ENCODE measurements at places on chromosomes 5 and 9.

DNA sequence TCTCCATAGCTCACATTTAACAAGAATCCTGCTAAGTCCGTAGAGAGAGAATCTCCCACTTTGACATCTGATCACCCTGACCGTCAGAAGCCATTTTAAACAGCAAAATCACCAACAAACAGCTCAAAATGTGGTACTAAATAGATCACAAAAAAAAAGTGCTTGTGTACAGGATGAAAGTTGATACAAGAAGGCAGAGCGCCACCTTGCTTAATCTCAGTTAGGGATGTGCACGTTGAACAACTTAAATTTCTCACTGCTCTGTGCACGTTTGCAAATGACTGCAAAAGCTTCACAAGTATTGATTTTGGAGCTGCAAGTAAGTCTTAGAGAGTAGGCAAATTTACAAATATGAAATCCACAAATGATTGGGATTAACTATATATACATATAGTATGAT is 63.1 kb upstream of the NREP start:
- DNase-seq: no peak

GRCh38 chr9:115373000-115373709 is 255.2 kb upstream of the TNC start:
- DNase-seq: no peak

GRCh38 chr9:18705796-18706392 is 231.9 kb downstream of the ADAMTSL1 start:
- DNase-seq: no peak

- DNase-seq: no peak
Measured at GRCh38 chr9:109167716-109168115, 667 bp upstream of the FRRS1L start.

- no peak for DNase-seq
Measured at GRCh38 chr9:20684875-20685696, 1.0 kb downstream of the FOCAD start.

- no peak for DNase-seq
Measured at GRCh38 chr5:112306956-112307355, 112.1 kb downstream of the EPB41L4A start.

DNA sequence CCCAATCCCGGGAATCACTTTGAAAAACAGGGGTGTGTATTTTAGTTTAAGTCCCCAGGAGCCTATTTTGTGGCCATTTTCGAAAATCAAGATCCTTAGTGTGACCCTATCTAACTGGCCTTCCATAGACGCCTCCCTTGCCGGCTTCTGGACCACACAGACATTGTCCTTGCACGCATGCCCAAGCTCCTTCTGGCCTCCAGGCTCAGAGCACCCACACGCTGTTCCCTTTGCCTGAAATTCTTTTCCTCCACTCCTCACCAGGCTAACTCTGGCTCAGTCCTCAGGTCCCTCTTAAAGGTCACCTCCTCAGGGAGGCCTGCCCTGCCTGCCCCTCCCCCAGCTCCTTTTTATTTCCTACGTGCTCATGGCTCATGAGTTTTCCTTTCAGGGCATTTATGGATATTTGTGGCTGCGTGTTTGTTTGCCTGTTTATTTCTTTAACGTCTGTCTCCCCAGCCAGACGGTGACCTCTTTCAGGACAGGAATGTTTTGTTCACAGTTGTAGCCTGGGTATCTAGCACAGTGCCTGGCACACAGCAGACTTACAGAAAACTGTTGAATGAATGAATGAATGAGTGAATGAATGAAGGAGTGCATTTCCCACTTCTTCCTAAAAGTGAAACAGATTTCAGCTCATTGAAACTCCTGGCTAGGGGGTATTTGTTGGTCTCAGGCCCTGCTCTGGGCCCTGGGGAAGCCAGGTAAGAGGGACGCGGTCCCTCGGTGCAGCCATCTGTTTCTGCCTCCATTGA is 79.1 kb upstream of the IER5L start:
- no peak for DNase-seq

DNA sequence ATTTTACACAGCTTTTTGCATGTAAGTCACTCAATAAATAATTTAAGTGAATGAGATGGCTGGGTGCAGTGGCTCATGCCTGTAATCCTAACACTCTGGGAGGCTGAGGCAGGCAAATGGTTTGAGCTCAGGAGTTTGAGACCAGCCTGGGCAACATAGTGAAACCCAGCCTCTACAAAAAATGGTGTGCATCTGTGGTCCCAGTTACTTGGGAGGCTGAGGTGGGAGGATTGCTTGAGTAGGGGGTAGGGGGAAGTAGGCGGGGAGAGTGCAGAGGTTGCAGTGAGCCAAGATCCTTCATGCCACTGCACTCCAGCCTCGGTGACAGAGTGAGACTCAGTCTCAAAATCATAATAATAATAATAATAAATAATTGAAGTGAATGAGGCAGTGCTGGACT is 10.2 kb downstream of the KLF9 start:
- no peak for DNase-seq
